Kidney (tissue), 22 donors: ENCODE measurements at places on chromosomes 5 and 9.

DNA sequence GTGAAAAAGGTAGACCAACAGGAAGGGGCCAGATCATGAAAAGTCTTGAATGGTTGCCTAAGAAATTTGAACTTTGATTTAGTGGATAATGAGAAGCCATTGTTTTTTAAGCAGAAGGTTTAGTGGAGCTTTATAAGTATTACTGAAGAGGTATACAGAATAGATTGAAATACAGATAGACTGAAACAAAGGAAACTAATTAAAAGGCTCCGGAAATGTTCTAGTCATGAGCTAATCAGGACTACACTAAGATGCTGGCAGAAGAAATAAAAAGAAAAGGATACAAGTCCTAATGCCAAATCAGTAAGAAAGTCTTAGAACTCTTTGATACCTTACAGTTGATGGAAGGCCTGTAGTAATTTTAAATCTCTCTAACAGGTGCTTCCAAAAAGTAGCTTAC is 45.7 kb upstream of the RFX3 start:
- H3K36me3 ChIP-seq: no peaks in the 10 kb centered on the region
- H3K4me3 ChIP-seq: no peak overlapping the region
- no peaks in the 10 kb centered on the region for H3K27me3 ChIP-seq
- no peak for DNase-seq
- no peak overlapping the region for H3K27ac ChIP-seq
- no peaks in the 10 kb centered on the region for H3K4me1 ChIP-seq

DNA sequence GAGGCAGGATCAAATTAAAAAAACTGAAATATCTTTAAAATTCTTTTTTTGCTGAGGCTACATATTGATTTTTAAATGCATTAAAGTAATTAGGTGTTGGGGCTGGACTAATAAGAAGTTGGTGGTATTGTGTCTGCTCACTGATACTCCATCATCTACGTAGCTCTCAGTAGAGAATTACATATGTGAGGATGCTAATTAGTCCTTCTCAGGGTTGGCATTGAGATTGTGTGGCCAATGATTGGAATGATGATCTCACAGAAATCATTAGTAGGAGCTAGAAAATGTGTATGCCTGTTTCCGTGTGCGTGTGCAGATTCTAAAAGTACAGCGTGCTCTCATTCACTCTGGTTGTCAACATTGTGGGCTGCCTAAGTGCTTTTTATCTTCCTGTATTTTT is 283.8 kb downstream of the SH3GL2 start:
- DNase-seq: no peak
- no peaks in the 10 kb centered on the region for H3K36me3 ChIP-seq
- H3K27ac ChIP-seq: no peak overlapping the region
- H3K27me3 ChIP-seq: no peaks in the 10 kb centered on the region
- no peaks in the 10 kb centered on the region for H3K4me1 ChIP-seq

- H3K27ac ChIP-seq: no peak overlapping the region
- no peak overlapping the region for H3K4me3 ChIP-seq
- no peaks in the 10 kb centered on the region for H3K27me3 ChIP-seq
- no peaks in the 10 kb centered on the region for H3K4me1 ChIP-seq
These were observed 981.5 kb downstream of the PTPRD start for GRCh38 chr9:9631284-9631683.

GRCh38 chr5:145350513-145350912 is 484.6 kb downstream of the PRELID2 start:
- no peaks in the 10 kb centered on the region for H3K27me3 ChIP-seq
- no peaks in the 10 kb centered on the region for H3K36me3 ChIP-seq
- no peak overlapping the region for H3K4me3 ChIP-seq
- no peaks in the 10 kb centered on the region for H3K4me1 ChIP-seq

DNA sequence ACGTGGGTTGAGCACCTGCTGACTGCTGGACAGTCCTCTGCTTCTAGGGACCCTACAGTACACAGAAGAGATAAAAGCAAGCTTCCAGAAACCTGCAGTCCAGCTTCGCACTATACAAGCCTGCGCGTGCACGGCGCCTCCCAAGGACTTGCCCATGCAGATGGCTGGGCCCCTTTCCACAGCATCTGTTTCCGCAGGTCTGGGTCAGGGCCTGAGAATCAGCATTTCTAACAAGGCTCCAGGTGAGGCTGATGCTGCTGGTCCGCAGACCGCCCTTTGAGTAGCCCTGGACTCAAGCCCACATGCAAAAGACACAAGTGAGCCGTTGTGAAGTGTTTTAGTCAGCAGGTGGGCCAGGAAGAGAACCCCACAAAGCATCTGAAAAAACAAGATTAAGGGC is 133.1 kb downstream of the HSD17B3 start:
- DNase-seq: no peak
- H3K4me1 ChIP-seq: peaks cover 7% of the 10 kb centered on the region
- no peak overlapping the region for H3K4me3 ChIP-seq

GRCh38 chr9:135703726-135704125 is 1.7 kb downstream of the KCNT1 start:
- H3K36me3 ChIP-seq: no peaks in the 10 kb centered on the region
- H3K4me1 ChIP-seq: no peaks in the 10 kb centered on the region

DNA sequence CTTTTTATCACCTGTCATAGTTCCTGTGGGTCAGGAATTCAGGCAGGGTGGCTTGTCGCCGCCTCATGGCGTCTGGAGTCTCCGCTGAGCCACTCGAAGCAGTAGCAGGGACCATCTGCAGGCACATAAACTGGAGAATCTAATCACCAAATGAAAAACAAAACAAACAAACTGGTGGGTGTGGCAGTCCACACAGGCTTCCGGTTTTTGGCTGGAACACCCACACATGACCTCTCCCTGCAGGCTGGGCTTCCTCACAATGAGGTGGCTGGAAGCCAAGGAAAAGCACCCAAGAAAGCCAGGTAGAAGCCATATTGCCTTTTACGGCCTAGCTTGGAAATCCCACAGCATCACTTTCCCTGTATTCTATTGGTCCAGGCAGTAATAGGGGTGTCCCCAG is 197.0 kb downstream of the SYK start:
- H3K27ac ChIP-seq: no peak overlapping the region
- no peak overlapping the region for H3K4me3 ChIP-seq
- H3K4me1 ChIP-seq: no peaks in the 10 kb centered on the region

DNA sequence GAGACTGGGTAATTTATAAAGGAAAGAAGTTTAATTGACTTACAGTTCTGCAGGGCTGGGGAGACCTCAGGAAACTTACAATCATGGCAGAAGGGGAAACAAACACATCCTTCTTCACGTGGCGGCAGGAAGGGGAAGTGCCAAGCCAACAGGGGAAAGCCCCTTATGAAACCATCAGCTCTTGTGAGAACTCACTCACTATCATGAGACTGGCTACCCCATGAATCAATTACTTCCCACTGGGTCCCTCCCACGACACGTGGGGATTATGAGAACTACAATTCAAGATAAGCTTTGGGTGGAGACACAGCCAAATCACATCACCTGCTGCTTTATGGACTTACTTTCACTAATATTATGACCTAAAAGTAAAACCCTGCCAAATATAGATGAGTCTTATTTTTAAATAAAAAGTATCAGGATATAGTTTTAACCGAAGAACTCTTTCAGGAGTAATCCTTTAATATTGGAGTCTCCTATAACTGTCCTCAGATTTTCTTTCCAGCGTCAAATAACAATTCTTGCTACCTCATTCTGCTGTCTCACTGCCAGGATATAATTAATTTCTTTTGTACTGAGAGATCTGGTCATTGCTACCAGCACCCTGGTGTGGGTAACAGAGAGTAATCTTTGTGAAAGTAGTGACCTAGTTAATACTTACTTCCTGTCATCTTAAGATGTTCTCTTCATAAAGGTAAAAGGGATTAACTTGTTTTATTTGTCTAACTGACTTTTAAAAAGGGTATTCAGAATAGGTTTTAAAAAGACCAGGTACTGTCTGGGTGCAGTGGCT is 68.6 kb downstream of the NLN start:
- no peak overlapping the region for H3K27ac ChIP-seq
- H3K27me3 ChIP-seq: no peaks in the 10 kb centered on the region

DNA sequence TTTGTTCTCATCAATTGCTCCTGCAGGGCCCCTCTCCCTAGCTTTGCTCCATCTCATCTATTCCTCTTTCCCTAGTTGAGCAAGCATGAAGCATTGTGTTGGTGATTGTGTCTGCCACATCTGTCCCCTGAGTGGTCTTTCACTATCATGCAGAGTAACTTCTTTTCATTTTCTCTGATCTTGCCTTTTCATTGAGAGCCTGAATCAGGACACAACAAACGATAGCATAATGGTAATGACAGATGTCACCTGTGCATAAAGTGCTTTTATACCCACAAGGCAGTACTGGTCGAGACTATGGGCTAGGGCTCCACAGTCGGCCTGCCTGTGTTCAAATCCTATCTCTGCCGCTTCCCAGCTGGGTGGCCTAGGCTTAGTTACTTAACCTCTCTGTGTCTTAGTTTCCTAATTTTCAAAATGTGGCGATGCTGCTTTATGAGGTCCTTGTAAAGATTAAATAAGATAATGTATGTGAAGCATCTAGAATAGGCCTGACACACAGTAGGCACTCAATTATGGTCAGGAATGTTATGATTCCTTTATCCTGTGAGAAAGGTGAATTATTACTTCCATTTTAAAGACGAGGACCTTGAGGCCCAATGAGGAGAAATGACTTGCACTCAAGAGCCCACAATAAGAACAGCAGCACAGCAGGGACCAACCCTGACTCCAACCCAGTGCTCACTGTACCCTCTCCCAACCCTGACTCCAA is 137.1 kb upstream of the ZNF618 start:
- H3K36me3 ChIP-seq: no peaks in the 10 kb centered on the region
- no peak overlapping the region for H3K4me3 ChIP-seq
- DNase-seq: no peak
- H3K4me1 ChIP-seq: peaks cover 2% of the 10 kb centered on the region
- H3K27me3 ChIP-seq: no peaks in the 10 kb centered on the region
- H3K27ac ChIP-seq: no peak overlapping the region

GRCh38 chr5:158382473-158382872 is 523.5 kb upstream of the CLINT1 start:
- no peaks in the 10 kb centered on the region for H3K36me3 ChIP-seq
- H3K27me3 ChIP-seq: no peaks in the 10 kb centered on the region
- peaks cover 15% of the 10 kb centered on the region for H3K4me1 ChIP-seq
- no peak overlapping the region for H3K4me3 ChIP-seq
- no peak for DNase-seq

DNA sequence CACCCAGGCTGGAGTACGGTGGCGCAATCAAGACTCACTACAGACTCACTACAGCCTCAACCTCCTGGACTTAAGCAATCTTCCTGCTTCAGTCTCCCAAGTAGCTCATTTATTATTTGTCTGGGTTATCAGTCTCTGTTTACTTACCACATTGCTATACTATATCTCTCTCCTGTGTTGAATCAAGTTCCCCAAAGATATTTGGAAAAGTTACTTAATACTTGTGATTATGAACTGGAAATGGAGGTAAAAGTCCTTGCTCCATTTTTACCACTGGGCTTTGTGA is 55.6 kb downstream of the ANGPTL2 start:
- H3K27ac ChIP-seq: no peak overlapping the region
- H3K27me3 ChIP-seq: no peaks in the 10 kb centered on the region
- no peaks in the 10 kb centered on the region for H3K4me1 ChIP-seq
- no peak overlapping the region for H3K4me3 ChIP-seq

- H3K4me1 ChIP-seq: no peaks in the 10 kb centered on the region
- no peaks in the 10 kb centered on the region for H3K36me3 ChIP-seq
- no peaks in the 10 kb centered on the region for H3K27me3 ChIP-seq
- H3K27ac ChIP-seq: no peak overlapping the region
These were observed 541.0 kb downstream of the DTWD2 start for GRCh38 chr5:118447350-118447749.
